ENCODE measurements at places on chromosomes 1 and 21. TPM values are rescaled to one million over a fixed set of nuclear protein-coding genes. Genes with fewer than 3 reads are reported as not detected.

Gene GJA9
- not detected for total RNA-seq

Gene MX2
- 25.3 TPM for total RNA-seq

Gene TARBP1
- total RNA-seq: 30.1 TPM

Gene SLAMF9
- total RNA-seq: not detected

Gene CELA2A
- total RNA-seq: not detected

Gene RSPO1
- total RNA-seq: not detected

Gene OR2M3
- not detected for total RNA-seq

Gene ATG4C
- total RNA-seq: 14.6 TPM

Gene FMN2
- total RNA-seq: not detected

Gene BNIPL
- total RNA-seq: 0.64 TPM

Gene SRGAP2B
- 25.3 TPM for total RNA-seq

Gene OR2T6
- total RNA-seq: not detected

Gene SMIM1
- total RNA-seq: 2.5 TPM

Gene OVAAL
- not detected for total RNA-seq

Gene BRINP3
- not detected for total RNA-seq

Gene RIIAD1
- not detected for total RNA-seq

Gene RIMKLA
- total RNA-seq: 3.0 TPM

Gene NR1I3
- total RNA-seq: not detected

All from activated CD4-positive, alpha-beta memory T cell treated with anti-CD3 and anti-CD28 coated beads for 36 hours (primary cell).